Activated CD4-positive, alpha-beta T cell treated with anti-CD3 and anti-CD28 coated beads for 36 hours (primary cell): ENCODE measurements at places on chromosomes 1 and 21. TPM values are rescaled to one million over a fixed set of nuclear protein-coding genes. Genes with fewer than 3 reads are reported as not detected.

GRCh38 chr1:234619071-234619480, 9.1 kb upstream of the IRF2BP2 start:
- H3K36me3 ChIP-seq: no peaks in the 10 kb centered on the region
- peaks cover 11% of the 10 kb centered on the region for H3K4me1 ChIP-seq
- no peaks in the 10 kb centered on the region for H3K27me3 ChIP-seq
- H3K4me3 ChIP-seq: no peak overlapping the region
- H3K27ac ChIP-seq: no peak overlapping the region

GRCh38 chr1:25979210-25979609, 18.7 kb downstream of the PAFAH2 start:
- no peaks in the 10 kb centered on the region for H3K27me3 ChIP-seq
- DNase-seq: no peak
- H3K4me3 ChIP-seq: no peak overlapping the region

DNA sequence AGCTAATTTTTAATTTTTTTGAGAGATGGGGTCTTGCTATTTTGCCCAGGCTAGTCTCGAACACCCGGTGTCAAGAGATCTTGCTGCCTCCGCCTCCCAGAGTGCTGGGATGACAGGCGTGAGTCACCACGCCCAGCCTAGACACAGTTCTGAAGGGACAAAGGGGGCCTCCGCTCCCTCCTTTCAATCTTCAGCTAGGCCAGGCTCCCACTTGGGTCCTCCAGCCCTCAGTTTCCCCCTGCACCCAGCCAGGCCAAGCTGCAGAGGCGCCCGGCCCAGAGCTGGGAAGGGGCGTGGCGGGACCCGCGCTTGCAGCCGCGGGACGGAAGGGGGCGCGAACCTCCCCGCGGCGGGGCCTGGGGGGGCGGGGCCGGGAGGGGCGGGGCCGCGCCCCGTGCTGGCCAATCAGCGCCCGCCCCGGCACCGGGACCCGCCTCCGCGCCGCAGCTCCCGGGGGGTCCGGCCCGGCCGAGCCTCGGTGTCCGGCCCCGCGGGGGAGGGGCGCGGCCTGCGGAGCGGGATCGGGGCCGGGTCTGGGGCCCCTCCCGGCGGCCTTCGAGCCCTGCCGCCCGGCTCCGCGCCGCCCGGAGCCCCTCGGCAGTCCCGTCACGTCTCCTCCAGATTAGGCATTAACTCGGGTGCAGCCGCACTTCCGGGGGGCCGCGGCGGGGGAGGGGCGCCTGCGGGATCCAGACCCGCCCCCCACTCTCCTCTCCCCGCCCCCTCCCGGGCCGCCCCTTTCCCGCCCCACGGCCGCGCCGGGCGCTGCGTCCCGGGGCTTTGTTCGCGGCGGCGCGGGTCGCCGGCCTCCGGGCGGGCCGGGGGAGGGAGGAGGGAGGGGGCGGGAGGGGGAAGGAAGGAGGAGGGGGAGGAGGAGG, 559 bp upstream of the AGRN start:
- peaks cover 15% of the 10 kb centered on the region for H3K4me1 ChIP-seq
- H3K27me3 ChIP-seq: peaks cover 9% of the 10 kb centered on the region
- no peaks in the 10 kb centered on the region for H3K36me3 ChIP-seq

DNA sequence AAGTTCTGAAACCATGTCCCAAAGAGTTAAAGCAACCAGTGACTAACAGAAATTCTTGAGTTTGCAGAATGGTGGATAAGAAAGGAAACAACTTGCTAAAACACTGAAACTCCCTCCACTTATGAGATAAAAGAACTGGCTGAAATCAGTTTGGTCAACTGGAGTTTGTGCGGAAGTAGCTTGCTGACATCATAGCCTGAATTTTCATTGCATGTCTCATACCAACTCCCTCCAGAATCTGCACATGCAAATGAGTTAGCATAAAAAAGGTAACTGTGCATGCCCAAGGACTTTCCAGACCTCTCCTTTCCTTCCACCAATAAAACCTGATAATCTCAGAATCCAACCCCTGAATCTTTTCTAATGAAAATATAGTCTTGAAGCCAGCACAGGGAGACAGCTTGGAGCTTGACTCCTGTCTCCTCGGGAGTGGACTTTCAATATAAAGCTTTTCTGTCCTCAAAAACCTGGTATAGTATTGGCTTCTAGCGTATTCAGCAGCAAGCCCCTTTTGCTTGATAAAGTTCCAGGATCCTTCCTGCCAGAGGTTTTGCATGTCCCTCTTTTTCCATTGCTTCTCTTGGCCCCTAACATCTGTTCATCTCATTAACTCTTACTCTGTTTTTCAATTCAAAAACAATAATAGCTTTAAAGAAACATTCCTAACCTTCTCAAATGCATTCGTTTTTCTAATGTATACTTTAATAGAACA, 785.8 kb upstream of the ADGRL4 start:
- no peak overlapping the region for H3K27ac ChIP-seq
- H3K36me3 ChIP-seq: no peaks in the 10 kb centered on the region
- DNase-seq: no peak
- H3K4me3 ChIP-seq: no peak overlapping the region

GRCh38 chr1:223788746-223789415, 56.9 kb downstream of the TP53BP2 start:
- H3K4me1 ChIP-seq: no peaks in the 10 kb centered on the region
- H3K27me3 ChIP-seq: no peaks in the 10 kb centered on the region
- no peak overlapping the region for H3K27ac ChIP-seq
- H3K4me3 ChIP-seq: no peak overlapping the region
- H3K36me3 ChIP-seq: peaks cover 31% of the 10 kb centered on the region
- no peak for DNase-seq

DNA sequence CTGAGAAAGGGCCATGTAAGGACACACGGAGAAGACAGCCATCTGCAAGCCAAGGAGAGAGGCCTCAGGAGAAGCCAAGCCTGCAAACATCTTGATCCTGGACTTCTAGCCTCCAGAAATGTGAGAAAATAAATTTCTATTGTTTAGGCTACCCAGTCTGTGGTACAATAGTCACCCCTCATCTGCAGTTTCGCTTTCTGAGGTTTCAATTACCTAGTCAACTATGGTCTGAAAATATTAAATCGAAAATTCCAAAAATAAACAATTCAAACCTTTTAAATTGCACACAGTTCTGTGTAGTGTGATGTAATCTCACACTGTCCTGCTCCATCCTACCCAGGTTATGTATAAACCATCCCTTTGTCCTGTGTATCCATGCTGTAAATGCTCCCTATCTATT, 52.6 kb downstream of the ZNF644 start:
- H3K36me3 ChIP-seq: peaks cover 23% of the 10 kb centered on the region
- H3K27me3 ChIP-seq: no peaks in the 10 kb centered on the region
- no peak for DNase-seq
- H3K4me1 ChIP-seq: peaks cover 32% of the 10 kb centered on the region
- no peak overlapping the region for H3K27ac ChIP-seq
- no peak overlapping the region for H3K4me3 ChIP-seq

DNA sequence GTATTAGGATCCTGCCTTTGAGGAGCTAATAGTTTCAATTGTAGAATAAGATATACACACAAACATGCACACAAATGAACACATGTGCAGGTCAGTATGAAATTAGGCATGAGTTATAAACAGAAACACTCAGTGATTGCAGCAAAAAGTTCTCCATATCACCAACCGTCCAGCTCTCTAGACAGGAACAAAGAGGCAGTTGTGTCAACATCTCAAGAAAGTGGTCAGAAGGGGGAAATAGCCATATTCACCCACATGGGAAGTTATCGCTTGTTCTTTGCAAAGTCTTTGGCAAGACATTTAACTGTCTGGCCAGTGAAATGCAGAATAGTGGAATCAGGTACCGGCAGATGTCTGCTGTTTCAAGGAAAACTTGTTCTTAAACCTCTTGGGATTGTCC, 29.4 kb upstream of the PIGC start:
- H3K36me3 ChIP-seq: no peaks in the 10 kb centered on the region
- DNase-seq: no peak
- H3K27ac ChIP-seq: no peak overlapping the region

GRCh38 chr21:14569868-14570267, 23.8 kb upstream of the SAMSN1 start:
- H3K4me1 ChIP-seq: peaks cover 14% of the 10 kb centered on the region
- H3K27ac ChIP-seq: no peak overlapping the region
- H3K4me3 ChIP-seq: no peak overlapping the region
- no peaks in the 10 kb centered on the region for H3K36me3 ChIP-seq
- H3K27me3 ChIP-seq: no peaks in the 10 kb centered on the region

DNA sequence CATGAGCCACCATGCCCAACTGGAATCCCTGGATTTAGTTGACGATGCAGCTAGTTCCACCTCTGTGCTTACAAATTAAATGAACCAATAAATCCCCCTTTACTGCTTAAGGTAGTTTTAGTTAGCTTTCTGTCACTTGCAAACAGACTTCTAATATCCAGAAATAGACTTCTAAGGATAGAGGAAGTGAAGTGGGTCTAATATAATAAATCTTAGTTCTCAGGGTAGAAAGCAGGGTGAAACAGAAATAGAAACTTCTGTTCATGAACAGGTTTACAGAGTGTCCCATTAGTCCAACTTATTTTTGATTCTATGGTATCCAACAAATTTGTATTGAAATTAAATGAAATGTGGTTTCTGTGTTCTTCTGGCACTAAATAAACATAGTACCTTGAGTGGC, 20.1 kb downstream of the BCAS2 start:
- peaks cover 25% of the 10 kb centered on the region for H3K36me3 ChIP-seq
- DNase-seq: no peak
- H3K27ac ChIP-seq: no peak overlapping the region
- no peaks in the 10 kb centered on the region for H3K27me3 ChIP-seq
- no peak overlapping the region for H3K4me3 ChIP-seq
- no peaks in the 10 kb centered on the region for H3K4me1 ChIP-seq

DNA sequence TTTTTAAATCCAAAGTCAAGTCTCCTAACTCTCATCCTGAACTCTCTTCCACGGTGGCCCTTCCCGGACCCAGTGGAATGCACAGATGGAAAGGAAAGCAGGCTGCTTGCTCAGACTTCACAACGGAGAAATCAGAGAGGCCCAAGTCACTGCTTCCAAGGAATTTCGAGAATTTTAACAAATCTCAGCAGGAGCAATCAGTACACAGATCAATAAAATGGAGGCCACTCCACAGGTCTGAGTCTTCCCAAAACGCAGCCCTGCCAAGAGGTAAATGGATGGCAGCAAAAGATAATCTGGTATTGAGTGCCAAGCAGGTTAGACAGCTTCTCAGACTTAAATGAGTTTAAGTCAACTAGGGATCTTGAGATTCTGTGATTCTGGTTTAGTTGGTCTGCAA, 81.1 kb upstream of the TIAM1 start:
- H3K4me3 ChIP-seq: no peak overlapping the region
- peaks cover 20% of the 10 kb centered on the region for H3K4me1 ChIP-seq
- no peak for DNase-seq

GRCh38 chr1:160952129-160952510, 2.5 kb downstream of the ITLN2 start:
- H3K4me3 ChIP-seq: no peak overlapping the region
- DNase-seq: no peak
- H3K27ac ChIP-seq: no peak overlapping the region
- H3K36me3 ChIP-seq: no peaks in the 10 kb centered on the region
- no peaks in the 10 kb centered on the region for H3K27me3 ChIP-seq
- peaks cover 3% of the 10 kb centered on the region for H3K4me1 ChIP-seq

- no peak overlapping the region for H3K4me3 ChIP-seq
- no peaks in the 10 kb centered on the region for H3K4me1 ChIP-seq
- H3K36me3 ChIP-seq: no peaks in the 10 kb centered on the region
- DNase-seq: no peak
- H3K27ac ChIP-seq: no peak overlapping the region
- no peaks in the 10 kb centered on the region for H3K27me3 ChIP-seq
Observed at GRCh38 chr1:7648761-7649384, 122.2 kb upstream of the VAMP3 start.

GRCh38 chr1:26697978-26698849, 2.4 kb downstream of the ARID1A start:
- H3K36me3 ChIP-seq: peaks cover 1% of the 10 kb centered on the region
- no peak overlapping the region for H3K4me3 ChIP-seq
- no peaks in the 10 kb centered on the region for H3K27me3 ChIP-seq
- H3K4me1 ChIP-seq: peaks cover 19% of the 10 kb centered on the region
- DNase-seq: peak; percentile 50

GRCh38 chr21:42155045-42155855, 63.7 kb upstream of the ABCG1 start:
- no peak overlapping the region for H3K27ac ChIP-seq
- no peaks in the 10 kb centered on the region for H3K36me3 ChIP-seq
- no peaks in the 10 kb centered on the region for H3K27me3 ChIP-seq
- no peak overlapping the region for H3K4me3 ChIP-seq

DNA sequence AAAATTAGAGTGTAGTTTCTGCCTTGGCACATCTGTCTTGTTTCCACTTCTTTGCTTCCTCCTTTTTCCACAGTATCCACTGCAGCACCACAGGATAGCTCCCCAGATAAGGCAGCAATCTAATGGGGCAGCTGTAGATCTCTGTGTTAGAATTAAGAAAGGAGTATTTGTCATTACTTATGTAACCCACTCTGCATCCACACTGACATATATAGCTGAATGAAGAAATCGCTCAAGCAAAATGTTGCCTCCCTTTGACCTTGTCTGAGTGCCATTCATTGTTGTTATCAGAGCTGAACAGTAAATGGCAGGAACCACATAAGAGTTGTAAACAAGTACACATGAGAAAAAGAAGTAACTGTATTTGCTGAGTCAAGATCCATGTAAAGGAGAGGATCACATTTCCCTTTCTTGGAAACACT, 45.9 kb upstream of the DPH5 start:
- no peak for DNase-seq
- no peaks in the 10 kb centered on the region for H3K27me3 ChIP-seq
- peaks cover 40% of the 10 kb centered on the region for H3K4me1 ChIP-seq

- H3K36me3 ChIP-seq: peaks cover 26% of the 10 kb centered on the region
- DNase-seq: no peak
- H3K4me3 ChIP-seq: no peak overlapping the region
- no peak overlapping the region for H3K27ac ChIP-seq
Observed at GRCh38 chr1:227753999-227754711, 18.9 kb downstream of the SNAP47 start.

- no peak overlapping the region for H3K27ac ChIP-seq
- peaks cover 30% of the 10 kb centered on the region for H3K36me3 ChIP-seq
- H3K4me3 ChIP-seq: no peak overlapping the region
Observed at GRCh38 chr1:53957194-53957818, 11.2 kb downstream of the LRRC42 start.

GRCh38 chr21:15604413-15604812, 125.4 kb upstream of the USP25 start:
- H3K4me3 ChIP-seq: no peak overlapping the region
- no peak overlapping the region for H3K27ac ChIP-seq
- no peak for DNase-seq
- no peaks in the 10 kb centered on the region for H3K4me1 ChIP-seq
- peaks cover 7% of the 10 kb centered on the region for H3K27me3 ChIP-seq

- H3K27ac ChIP-seq: peak overlapping the region; percentile 72
- peaks cover 10% of the 10 kb centered on the region for H3K36me3 ChIP-seq
- no peaks in the 10 kb centered on the region for H3K27me3 ChIP-seq
- DNase-seq: no peak
Observed at GRCh38 chr21:44872323-44872648, 1.2 kb downstream of the PTTG1IP start.

GRCh38 chr1:215636258-215636965, 69.3 kb downstream of the KCTD3 start:
- no peaks in the 10 kb centered on the region for H3K36me3 ChIP-seq
- no peak for DNase-seq
- no peak overlapping the region for H3K27ac ChIP-seq
- H3K4me1 ChIP-seq: no peaks in the 10 kb centered on the region
- H3K4me3 ChIP-seq: no peak overlapping the region

MIXL1 gene
- total RNA-seq: not detected

FAM110D gene
- total RNA-seq: not detected

TMEM51 gene
- not detected for total RNA-seq

AMY2B gene
- 3.6 TPM for total RNA-seq

CATSPERE gene
- total RNA-seq: not detected

KCNJ15 gene
- 0.12 TPM for total RNA-seq

SLAMF9 gene
- total RNA-seq: not detected

ANGPTL3 gene
- total RNA-seq: not detected

IKBKE gene
- total RNA-seq: 15.3 TPM

AADACL4 gene
- total RNA-seq: not detected

ARF1 gene
- total RNA-seq: 325 TPM
